Ovary (tissue), 10 donors: ENCODE measurements at places on chromosomes 3 and 15. TPM values are rescaled to one million over a fixed set of nuclear protein-coding genes. Genes with fewer than 3 reads are reported as not detected.

DNA sequence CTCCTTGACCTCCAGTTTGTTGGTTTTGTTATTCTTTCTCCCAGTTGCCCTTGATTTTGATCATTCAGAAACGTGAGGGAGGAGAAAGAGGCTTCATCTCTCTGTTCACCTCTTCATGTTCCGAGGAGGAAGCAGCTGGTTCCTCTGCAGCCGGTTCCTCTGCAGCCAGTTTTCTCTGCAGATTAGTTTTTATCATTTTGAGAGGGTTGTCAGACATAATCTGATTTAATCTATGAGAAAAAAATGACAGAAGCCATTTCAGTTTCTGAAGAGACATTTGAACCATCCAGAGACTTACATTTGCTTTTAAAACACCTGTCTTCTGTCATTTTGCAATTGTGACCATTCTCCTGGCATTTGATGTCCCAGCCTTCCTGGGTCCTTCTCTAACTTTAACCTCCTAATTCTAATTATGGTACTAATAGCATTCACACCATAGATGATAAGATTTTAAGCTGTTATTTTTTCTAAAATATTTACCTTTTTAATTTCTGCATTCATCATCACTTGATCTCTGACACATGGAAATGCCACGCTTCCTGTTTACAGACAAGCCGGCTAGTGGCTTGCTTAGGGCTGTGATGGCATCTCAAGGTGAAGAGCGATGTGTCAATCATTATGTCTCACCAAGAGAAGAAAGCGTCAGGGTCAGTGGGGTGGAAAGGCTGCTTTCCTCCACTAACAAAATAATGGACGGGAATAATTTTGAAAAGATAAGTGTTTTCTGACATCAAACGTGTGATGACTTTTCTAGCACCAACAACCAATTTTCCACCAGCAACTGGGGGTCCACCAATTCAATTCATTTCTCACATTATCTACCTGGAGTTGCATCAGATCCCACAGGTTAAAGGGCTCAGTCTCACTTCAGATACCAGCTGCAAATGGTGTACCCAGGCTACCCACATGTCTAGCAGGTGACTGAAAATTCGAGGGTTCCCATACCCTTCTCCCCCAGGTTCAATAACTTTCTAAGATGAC is 76.4 kb downstream of the CHRNA7 start:
- DNase-seq: no peak

- no peak for DNase-seq
These were observed 62.2 kb downstream of the SLC15A2 start for GRCh38 chr3:121956363-121956762.

- DNase-seq: no peak
These were observed 103.1 kb downstream of the SPATA16 start for GRCh38 chr3:173037840-173038483.

- DNase-seq: no peak
These were observed at the start of gene TLR9 for GRCh38 chr3:52225452-52226228. Gene TLR9, minus strand, starts transcription at chr3:52225645. Its CDS starts 116 bp downstream, at chr3:52225529.

- no peak for DNase-seq
These were observed 95.9 kb upstream of the ATP2B2 start for GRCh38 chr3:10601151-10601856.

- DNase-seq: no peak
These were observed 31.0 kb downstream of the PLXNA1 start for GRCh38 chr3:127013758-127014535.

GRCh38 chr15:68612979-68613740 is 34.4 kb downstream of the CORO2B start:
- no peak for DNase-seq

DNA sequence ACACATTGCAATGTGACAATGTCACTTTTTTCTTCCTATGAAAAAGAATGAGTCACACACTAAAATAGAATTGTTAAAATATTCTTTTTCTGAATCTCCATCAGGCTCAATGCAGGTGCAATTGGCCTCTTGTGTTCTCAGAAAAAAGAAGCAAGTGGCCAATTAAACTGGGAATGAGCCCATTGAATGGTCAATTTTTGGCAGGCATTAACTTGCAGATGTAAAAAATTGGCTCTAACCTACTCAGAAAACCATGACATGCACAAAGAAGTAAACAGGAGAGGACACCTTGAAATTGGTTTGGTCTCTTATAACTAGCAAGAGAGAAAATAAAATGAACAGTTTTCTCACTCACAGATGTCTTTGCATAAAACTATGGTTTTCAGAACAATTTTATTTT is 820.8 kb downstream of the TBL1XR1 start:
- DNase-seq: no peak

- no peak for DNase-seq
These were observed 27.8 kb downstream of the IQCF6 start for GRCh38 chr3:51751287-51751686.

GRCh38 chr3:13281507-13282357 is 138.4 kb downstream of the NUP210 start:
- no peak for DNase-seq

DNA sequence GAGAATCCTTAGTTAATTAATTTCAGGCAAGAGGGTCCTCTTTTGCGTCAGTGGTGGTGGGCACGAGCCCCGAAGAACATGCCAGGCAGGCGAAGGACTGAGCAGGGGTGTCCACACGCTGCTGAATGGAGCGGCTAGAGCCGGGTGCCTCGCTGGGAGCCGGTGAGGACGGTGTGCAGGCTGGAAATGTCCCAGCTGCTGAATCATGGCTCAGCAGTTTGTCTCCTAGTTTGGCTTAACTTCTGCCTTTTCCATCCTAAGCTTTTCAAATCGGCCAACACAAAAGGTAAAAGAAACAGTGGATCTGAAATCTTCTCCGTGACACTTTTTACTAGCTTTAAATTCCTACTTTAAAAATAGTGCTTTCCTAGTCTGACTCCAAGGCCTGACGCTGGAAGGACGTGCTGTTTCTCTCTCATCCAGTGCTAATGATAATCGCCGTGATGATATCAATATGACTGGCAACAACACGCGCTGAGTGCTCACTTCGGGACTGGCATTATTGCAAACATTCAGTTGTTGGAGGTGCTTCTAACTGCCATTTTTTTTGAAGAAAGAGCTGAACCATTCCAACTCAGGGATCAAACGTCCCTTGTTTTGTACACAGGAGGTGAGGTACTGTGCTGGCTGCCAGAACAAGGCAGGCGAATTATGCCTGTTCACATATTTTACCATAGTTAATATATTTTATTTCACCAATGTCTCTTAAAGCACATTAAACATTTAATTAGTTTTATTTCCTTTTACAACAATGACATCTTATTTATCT is 19.8 kb downstream of the PCSK6 start:
- peak; percentile 43 for DNase-seq

- no peak for DNase-seq
These were observed 131.8 kb downstream of the TBL1XR1 start for GRCh38 chr3:177065285-177066033.

- peak; percentile 27 for DNase-seq
These were observed 388.2 kb upstream of the AGTR1 start for GRCh38 chr3:148309390-148310035.

GRCh38 chr3:107524326-107524840 is 1.6 kb downstream of the BBX start:
- DNase-seq: peak; percentile 9

DNA sequence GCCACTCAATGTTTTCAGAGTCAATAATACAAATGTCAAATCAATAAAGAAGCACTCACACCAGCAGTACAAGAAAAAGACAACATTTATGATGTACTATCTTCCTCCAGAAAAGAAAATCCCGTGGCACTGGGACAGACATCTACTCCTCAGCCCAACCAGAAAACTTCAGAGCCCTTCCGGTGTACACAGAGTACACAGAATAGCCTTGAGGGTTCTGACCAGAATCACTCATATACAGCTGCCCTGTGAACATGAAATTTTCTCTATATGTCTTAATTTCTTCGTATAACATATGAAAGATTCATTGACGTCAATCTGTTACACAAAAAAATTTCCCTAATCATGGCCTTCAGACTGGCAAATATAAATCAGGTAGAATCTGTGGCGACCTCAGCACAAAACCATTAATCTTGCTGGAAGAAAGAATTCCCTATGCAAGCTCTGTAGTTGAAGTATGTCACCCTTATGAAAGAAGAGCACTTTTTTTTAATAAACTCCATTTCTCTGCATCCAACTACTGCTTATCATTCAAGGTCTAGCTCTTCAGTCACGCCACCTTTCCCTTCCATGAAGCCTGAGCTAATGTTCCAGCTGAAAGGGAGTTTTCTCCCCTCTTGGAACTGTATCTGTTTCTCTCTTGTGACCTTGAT is 53.8 kb upstream of the PLAAT1 start:
- DNase-seq: no peak

- DNase-seq: no peak
These were observed 138.5 kb upstream of the STRIT1 start for GRCh38 chr3:155431856-155432570.

GRCh38 chr3:190086191-190086590 is 34.5 kb downstream of the P3H2 start:
- DNase-seq: no peak

DNA sequence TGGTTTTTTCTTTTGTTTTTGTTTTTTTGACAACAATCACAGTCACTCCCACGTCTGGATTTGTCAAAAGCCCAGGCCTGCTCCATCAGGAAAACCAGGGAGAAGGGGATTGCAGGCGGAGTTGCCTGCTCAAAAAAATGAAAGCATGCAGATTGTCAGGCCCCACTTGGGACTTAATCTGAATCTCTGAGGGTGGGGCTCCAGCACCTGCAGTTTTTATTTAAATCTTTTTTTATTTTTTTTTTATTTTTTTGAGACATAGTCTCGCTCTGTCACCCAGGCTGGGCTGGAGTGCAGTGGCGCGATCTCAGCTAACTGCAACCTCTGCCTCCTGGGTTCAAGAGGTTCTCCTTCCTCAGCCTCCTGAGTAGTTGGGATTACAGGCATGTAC is 140.9 kb downstream of the FOXP1 start:
- DNase-seq: no peak

GRCh38 chr3:146498002-146498736 is 28.8 kb upstream of the PLSCR2 start:
- no peak for DNase-seq

- no peak for DNase-seq
These were observed 51.5 kb downstream of the MYL3 start for GRCh38 chr3:46811615-46812236.

DNA sequence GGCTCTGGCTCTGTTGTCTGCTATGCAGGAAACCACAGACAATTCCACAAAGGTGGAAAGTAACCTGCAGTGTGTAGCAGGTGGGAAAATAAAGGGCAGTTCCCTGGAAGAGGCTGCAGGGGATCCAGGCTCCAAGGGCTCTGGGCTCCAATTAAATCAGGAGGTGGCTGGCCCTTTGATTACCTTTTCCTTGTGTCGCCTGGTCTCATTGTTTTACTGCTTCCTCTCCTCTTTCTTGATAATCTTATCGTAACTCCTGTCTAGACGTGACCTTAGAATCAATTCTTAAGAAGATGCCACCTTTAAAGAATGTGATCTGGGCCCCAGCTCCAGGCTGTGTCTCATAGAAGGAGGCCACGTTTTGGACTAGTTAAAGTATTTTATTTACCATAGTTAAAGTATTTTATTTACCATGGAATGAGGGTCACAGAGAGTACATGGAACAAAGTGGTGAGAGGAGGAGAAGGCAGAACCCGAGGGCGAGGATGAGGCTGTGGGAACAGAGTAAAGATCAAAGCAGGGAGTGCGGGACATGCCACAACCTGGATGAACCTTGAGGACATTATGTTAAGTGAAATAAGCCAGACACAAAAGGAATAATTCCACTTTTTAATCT is 237.5 kb upstream of the STT3B start:
- no peak for DNase-seq

GRCh38 chr15:100108846-100109245 is 232.9 kb downstream of the ADAMTS17 start:
- no peak for DNase-seq

GRCh38 chr3:45497963-45498362 is 96.6 kb upstream of the LIMD1 start:
- no peak for DNase-seq

DNA sequence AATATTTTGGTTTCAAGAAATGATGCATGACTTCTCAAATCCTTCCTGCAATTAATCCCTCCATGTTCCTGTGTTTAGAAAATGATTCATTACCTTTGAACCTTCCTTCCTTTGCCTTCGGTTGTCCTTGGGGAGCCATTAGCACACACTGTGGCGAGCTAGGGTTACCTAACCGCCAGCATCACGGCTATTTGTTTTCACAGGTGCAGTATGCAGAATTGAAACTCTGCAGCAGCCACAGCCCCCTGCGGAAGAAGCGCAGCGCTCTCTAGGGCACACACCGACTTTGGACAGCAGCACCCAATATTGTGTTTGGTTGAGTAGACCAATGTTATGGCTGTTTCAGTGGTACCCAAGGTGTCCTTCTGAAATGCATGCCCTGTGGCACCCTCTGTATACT is 247.4 kb downstream of the MCTP2 start:
- DNase-seq: no peak

DNA sequence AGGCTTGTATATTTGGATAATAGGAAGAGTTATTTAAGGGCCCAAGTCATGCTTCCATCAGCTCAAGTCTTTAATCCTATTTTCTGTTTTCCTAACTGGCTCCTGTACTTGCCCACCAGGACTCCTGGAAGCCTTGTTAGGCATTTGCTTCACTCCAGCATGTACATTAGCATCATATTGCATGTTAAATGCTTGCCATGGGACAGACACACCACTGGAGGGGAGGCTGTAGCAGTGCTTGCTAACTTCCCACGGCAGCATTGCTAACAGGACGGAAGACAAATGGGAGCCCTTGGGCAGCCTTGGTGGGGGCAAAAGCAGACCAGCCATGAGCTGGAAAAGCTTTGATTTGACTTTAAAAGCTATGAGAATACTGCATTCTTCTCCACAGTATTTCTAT is 6.1 kb downstream of the TMOD2 start:
- no peak for DNase-seq

The CSTA gene
- polyA plus RNA-seq: 38.5 TPM

The TOP2B gene
- polyA plus RNA-seq: 65.3 TPM

The EID1 gene
- 229 TPM for polyA plus RNA-seq

The HYKK gene
- 9.4 TPM for polyA plus RNA-seq

The FOXL2 gene
- polyA plus RNA-seq: 61.2 TPM

The TSPAN3 gene
- 244 TPM for polyA plus RNA-seq

The CYP1A1 gene
- polyA plus RNA-seq: 0.96 TPM

The ZNF385D gene
- 9.3 TPM for polyA plus RNA-seq

The CHRNA7 gene
- polyA plus RNA-seq: 1.6 TPM

The IQCF6 gene
- not detected for polyA plus RNA-seq

The MNS1 gene
- 4.9 TPM for polyA plus RNA-seq

The SLC9C1 gene
- not detected for polyA plus RNA-seq

The CHRD gene
- 3.1 TPM for polyA plus RNA-seq

The WDR93 gene
- polyA plus RNA-seq: 0.33 TPM

The C2CD4A gene
- polyA plus RNA-seq: 0.02 TPM

The KBTBD13 gene
- 0.07 TPM for polyA plus RNA-seq

The ACOX2 gene
- polyA plus RNA-seq: 25.4 TPM

The ANKRD63 gene
- not detected for polyA plus RNA-seq

The OCA2 gene
- polyA plus RNA-seq: 3.5 TPM
